Fibroblast of lung (primary cell): ENCODE measurements at places on chromosomes 12 and 14. TPM values are rescaled to one million over a fixed set of nuclear protein-coding genes. Genes with fewer than 3 reads are reported as not detected.

Gene SLC24A4
- not detected in 2 replicates for total RNA-seq

DNA sequence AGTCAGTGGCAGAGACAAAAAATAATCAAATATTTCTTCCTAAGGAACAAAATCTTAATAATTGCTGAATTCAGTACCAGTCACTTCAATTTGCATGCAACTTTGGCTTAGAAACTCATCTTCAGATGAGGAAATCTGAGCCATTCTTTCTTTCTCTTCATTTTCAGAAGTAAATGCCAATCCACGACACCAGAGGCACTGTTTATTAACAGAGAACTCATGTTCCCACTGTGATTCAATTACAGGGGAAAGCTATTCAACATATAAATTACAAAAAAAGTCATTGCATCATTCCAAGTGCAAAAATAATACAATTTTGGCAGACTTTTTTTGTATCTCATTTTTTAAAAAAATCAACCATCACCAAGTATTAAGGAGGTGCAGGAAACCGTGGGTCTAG is 816.1 kb upstream of the TMEM132C start:
- no peaks in the 10 kb centered on the region for H3K27me3 ChIP-seq
- H3K4me3 ChIP-seq: no peak overlapping the region
- no peak overlapping the region for H3K27ac ChIP-seq
- H3K4me1 ChIP-seq: no peaks in the 10 kb centered on the region
- peak; percentile 3 for DNase-seq

DNA sequence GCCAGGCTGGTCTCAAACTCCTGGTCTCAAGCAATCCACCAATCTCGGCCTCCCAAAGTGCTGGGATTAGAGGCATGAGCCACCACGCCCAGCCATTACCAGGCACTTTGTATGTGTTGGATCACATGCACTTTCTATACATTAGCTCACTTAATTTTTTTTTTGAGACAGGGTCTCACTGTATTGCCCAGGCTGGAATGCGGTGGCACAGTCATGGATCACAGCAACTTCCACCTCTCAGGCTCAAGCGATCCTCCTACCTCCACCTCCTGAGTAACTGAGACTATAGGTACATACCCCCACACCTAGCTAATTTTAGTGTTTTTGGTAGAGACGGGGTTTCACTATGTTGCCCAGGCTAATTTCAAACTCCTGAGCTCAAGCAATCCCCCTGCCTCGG is 203.0 kb upstream of the MYL2 start:
- H3K4me3 ChIP-seq: no peak overlapping the region
- no peak for DNase-seq
- H3K27ac ChIP-seq: no peak overlapping the region
- no peaks in the 10 kb centered on the region for H3K4me1 ChIP-seq

Gene ERBB3
- 0.66 and 1.3 TPM in 2 replicates for total RNA-seq

- DNase-seq: peak; percentile 24
- no peaks in the 10 kb centered on the region for H3K4me1 ChIP-seq
- H3K4me3 ChIP-seq: no peak overlapping the region
Observed at GRCh38 chr12:131721548-131721947, 10.7 kb downstream of the SFSWAP start.
